Myocyte (in vitro differentiated cells): ENCODE measurements at places on chromosomes 5 and 9.

DNA sequence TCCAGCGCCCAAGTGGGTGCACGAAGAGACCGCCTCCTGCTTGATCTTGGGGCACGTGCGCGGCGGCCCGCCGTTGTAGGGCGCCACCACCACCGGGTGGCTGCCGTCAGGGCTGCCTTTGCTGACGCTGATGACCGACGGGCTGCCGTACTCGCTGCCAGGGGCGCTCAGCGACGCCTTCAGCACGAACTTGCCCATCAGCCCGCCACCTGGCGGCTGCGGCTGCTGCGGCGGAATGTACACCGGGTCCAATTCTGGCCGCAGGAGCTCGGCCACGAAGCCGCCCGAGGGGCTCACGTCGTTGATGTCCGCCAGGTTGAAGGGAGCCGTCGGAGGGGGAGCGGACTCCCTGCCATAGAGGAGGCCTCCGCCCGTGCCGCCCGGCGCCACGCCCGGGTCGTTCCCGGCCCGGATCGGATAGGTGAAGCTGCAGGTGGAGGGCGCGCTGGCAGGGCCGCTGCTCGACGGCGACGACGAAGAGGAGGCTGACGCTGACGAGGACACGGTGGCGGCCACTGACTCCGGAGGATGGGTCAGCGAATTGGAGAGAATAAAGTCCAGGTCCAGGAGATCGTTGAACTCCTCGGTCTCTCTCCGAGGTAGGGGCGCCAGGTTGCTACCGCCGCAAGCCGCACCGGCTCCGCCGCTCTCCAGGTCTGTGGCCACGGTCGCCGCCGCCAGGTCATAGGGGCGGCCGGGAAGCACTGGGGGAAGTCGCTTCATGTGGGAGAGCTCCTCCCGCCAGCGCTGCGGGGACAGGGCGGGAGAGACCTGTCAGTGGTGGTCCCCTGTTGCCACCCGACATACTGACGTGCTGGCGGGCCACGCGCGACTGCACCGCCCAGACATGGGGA is 1.8 kb downstream of the KLF4 start:
- DNase-seq = no peak

DNA sequence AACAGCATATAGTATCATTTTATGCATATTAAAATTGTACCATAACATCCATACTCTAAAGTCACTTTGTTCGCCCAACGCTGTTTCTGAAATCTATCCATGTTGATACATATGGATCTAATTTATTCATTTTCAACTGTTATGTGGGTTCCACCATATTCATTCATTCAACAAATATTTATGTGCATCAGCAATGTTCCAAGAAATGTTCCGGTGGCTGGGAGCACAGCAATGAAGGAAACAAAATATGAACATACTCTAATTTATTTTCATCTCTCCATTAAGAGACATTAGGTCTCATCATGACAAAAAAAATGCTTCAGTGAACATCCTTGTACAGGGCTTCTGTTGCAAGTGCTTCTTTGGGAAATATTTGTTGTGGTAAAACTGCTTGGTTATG is 75.4 kb downstream of the MARCHF3 start:
- no peak for DNase-seq

- DNase-seq = peak; percentile 77
These were observed at the start of gene PCDHB3 for GRCh38 chr5:141100243-141100805. PCDHB3 (plus strand) TSS chr5:141100473; CDS start chr5:141100650, 177 bp downstream.

DNA sequence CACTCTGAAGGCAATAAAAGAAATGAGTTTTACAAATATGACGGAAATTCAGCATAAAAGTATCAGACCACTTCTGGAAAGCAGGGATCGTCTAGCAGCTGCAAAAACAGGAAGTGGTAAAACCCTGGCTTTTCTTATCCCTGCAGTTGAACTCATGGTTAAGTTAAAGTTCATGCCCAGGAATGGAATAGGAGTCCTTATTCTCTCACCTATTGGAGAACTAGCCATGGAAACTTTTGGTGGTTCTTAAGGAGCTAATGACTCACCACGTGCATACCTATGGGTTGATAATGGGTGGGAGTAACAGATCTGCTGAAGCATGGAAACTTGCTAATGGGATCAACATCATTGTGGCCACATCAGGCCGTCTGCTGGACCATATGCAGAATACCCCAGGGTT is 93.5 kb upstream of the RGMB start:
- DNase-seq = peak; percentile 63

- DNase-seq = no peak
These were observed 43.2 kb downstream of the BARX1 start for GRCh38 chr9:93911801-93912554.

GRCh38 chr5:97105501-97106215 is 36.8 kb downstream of the LIX1 start:
- no peak for DNase-seq

- DNase-seq = no peak
These were observed 1016.4 kb upstream of the DMAC1 start for GRCh38 chr9:8815931-8816330.

DNA sequence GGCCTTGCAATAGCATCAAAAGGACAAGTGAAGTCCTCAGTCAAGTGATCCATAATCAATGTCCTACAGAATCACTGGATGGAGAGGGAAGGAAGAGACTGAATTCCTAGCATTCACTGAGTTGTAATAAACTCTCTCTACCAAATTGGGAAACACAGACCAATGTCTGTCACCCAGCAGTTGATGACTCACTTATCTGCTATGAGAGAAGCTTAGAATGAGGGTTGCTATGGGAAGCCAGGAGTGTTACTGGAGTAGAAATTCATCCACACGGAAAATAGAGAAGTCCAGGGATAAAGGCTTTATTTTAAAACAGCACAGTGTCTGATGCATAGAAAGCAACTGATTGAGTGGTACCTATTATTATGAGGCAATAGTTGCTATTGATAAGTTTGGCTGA is 407.4 kb downstream of the BRINP1 start:
- DNase-seq = peak; percentile 91

GRCh38 chr5:91151947-91152346 is 231.2 kb downstream of the ARRDC3 start:
- peak; percentile 41 for DNase-seq

- DNase-seq = no peak
These were observed 57.9 kb downstream of the DOCK8 start for GRCh38 chr9:272251-273213.

- no peak for DNase-seq
These were observed 759 bp downstream of the GEMIN5 start for GRCh38 chr5:154937186-154937717.

GRCh38 chr5:17315710-17316221 is 98.3 kb downstream of the BASP1 start:
- peak; percentile 44 for DNase-seq

GRCh38 chr9:18319918-18320445 is 154.0 kb upstream of the ADAMTSL1 start:
- DNase-seq = no peak

- no peak for DNase-seq
These were observed 421.9 kb upstream of the KCNN2 start for GRCh38 chr5:113939988-113940387.

DNA sequence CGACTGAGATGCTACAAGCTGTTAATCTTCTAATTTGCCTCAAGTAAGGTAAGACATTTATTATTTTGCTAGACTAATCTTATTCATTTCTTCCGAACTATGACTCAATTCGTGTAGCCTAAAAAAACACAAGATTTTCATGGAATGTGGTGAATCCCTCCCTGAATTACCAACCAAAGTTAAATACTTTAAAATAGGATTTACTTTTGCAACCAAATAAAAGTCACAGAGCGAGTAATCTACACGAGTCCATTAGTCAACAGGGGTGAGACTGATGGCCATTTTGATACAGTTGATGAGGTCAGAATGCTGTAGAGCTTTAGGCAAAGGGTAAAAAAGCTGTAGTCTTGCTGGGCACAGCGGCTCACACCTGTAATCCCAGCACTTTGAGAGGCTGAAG is 13.1 kb upstream of the BNC2 start:
- DNase-seq = no peak

DNA sequence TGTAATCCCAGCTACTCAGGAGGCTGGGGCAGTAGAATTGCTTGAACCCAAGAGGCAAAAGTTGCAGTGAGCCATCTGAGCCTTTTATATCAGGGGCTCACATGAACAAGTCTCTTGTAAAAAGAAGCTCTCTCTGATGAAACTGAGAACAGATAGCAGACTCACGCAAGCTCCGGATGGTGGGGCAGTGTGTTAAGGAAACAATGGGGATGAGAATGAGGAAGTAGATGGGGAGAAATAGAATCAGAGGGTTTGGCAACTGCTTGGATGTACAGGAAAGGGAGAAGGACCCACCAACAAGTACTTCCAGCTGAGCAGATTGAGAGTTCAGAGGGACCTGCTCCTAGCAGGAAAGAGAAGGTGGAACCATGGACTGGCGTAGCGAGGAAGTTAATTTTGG is 18.6 kb downstream of the TMEM252 start:
- DNase-seq = no peak

- no peak for DNase-seq
These were observed 18.4 kb downstream of the TRIM32 start for GRCh38 chr9:116705531-116705930.

DNA sequence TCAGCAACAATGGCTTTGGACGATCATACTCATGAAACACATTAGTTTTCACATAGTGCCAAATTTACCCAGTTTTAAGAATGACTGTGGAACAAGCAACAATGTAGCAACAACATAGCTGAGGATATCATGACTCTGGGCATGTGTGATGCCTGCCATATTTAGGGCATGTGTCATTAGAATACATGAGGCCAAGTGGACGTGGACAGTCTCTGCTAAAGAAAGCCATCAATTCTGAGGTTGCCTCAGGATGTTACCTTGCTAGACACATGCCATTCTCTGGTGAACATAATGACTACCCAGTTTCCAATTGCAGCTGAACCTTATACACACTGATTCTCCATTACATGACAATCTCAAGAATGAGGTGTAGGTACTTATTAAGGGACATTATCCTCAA is 103.3 kb upstream of the ADAMTS19 start:
- peak; percentile 7 for DNase-seq

DNA sequence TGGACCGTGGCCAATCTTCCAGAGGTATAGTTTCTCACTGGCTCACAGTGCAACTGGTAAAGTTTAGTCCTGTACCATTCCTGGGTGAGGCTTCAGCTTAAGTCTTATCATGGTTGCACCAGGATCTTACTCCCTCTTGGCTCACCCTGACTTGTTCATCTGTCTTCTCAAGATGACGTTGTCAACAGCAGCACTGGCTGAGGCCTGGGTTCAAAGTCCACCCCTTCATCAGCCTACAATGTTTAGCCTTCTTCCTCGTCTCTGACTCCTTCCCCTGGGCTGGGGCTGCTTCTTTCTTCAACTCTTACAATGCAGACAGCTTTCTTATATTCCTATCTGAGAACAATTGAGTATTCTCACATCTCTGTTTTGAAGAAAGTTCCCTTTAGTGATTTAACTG is 311.1 kb upstream of the CLINT1 start:
- no peak for DNase-seq

GRCh38 chr5:111379391-111379816 is 132.9 kb downstream of the STARD4 start:
- DNase-seq = no peak

GRCh38 chr5:125186911-125187375 is 440.5 kb upstream of the ZNF608 start:
- DNase-seq = peak; percentile 90

DNA sequence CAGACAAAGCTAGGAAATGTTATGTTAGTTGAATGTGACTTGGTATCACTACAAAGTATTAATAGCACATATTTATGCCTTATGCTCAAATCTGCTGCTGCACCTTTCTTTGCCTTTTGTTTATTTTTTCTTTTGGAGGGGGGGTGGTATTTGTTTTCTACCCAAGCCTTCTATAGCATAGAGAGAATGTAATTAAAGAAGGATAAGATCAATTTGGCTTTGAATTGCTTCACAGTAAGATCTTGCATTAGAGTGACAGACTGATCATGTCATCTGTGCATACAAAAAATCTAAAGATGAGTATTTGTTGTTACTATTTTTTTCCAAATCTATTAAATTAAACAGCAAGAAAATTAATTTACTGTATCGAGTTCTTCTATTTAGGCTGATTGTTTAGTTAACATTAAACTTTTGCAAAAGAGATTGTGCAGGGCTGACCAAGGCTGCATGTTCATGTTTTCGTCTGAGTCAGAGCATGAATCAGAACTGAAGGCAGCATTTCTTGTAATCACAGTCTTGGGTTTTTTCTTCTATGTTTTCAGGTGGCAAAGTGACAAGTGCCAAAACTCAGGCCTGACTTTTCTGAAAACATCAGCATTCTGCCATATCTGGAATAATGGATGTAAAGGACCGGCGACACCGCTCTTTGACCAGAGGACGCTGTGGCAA is 1007.1 kb upstream of the WWC1 start:
- no peak for DNase-seq

GRCh38 chr5:95591490-95591901 is 28.4 kb upstream of the GPR150 start:
- DNase-seq = no peak

DNA sequence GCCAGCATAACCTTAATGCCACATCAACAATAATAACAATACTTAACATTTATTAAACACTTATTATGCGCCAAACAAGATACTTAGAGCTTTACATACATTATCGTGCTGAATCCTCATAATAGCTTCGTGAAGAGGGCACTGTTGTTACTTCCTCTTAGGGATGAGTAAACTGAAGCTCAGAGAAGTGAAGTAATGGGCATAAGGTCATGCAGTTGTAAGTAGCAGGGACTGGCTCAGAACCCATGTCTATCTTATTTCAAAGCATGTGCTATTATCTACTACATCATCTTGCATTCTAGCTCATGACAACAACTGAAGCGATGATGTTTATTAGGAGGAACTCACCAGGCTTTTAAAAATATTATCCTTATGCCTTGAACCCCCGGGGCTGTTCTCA is 34.9 kb upstream of the PPP3R2 start:
- no peak for DNase-seq

DNA sequence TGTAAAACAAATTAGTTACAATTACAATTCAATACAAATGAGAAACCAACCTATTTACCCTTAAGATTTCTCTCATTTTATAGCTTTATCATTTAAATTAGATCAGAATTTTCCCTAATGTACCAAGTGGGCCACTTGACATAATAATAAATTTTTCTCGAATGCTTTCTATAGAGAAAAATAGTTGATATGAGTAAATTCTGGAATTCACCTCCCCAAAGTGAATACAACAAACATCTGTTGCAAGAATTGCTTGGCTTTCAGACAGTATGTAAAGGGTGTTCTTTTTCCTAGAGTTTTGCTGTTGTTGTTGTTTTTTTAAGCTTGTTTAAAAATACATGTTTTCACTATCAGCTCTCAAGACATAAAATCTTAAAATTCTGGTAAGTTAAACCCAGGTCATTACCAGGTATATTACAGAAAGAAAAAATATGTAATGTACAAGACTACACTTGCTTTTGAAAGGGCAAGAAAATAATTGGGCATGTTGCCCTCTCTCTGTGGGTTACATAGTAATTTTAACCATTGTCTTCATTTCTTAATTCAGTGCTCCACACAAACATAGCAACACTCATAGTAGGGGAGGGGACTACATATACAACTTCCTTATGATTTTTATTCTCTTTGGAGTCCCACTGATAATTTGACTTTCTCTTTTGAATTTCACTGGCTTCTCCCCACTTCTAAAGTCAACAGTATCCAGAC is 200.6 kb downstream of the ARL15 start:
- no peak for DNase-seq

DNA sequence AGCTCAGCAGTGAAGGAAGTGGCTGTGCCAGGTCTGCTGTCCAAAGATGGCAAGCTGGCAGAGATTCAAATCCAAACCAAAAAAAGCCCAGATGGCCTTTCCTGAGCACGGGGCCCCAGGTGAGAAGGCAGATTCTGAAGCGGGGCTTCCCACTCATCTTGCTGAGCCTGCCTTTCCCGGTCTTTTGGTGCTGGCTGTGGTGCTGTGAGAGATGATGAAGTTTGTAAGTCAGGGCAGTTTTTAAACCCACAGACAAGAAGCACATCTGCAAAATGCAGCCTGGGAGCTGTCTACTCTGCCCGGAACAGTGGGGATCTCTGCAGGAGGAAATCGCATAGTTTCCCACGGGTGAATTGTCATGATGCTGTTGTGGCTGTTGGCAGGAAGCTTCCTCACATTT is 85.0 kb upstream of the IRX4 start:
- no peak for DNase-seq
